ENCODE measurements at places on chromosomes 4 and X.

DNA sequence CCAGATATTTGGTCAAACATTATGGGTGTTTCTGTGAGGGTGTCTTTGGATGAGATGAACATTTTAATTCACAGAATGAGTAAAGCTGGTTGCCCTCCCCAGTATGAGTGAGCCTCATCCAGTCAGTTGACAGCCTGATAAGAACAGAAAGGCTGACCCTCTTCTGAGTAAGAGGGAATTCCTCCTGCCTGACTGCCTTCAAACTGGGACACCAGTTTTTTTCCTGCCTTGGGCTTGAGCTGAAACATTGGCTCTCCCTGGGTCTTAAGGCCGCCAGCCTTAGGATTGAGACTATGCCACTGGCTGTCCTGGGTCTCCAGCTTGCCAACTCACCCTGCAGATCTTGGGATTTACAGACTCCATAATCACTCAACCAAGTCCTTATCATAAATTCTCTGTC, 14.5 kb upstream of the MAML3 start:
- DNase-seq: no peak

DNA sequence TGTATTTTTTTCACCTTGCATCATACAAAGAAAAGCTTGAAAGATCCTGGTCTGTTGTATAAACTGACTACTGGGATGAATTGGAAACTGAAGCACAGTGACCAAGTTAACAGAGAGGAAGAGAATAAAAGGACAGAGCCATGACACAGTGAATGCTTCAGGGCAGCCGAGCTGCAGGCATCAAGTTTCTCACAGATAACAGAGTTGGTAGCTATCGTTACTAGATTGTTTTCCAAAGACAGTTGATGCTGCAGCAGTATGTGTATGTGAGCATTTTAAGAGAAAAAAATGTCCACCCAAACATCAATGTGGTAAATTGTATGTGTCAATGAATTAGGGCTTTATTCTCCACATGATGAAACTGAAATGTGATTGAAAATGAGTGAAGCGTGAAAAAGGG, 1032.7 kb downstream of the ADGRL3 start:
- DNase-seq: no peak

DNA sequence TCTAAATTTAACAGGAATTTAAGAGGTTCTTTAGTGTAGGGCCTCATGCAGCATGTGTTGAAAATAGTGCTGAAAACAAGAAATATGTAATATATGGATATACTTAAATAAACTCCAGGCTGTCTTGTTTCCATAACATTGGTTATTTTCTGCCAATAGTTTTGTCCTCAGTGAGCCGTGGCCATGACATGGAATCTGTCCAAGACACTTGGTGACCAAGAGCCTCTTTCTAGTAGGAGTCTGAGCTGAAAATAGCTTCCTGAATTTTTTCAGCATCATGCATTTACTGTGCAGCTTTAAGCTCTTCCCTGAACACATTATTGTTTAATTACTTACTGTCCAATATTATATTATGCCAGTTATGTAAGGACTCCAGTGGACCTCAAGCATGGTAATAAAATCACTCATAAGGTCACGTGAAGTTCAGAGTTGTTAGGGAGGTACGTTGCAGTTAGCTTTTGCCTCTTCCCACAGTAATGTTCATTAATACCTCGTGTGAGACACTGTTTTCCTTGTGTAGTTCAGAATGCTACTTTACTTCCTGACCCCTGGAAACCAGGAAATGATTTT, 488.2 kb downstream of the GRID2 start:
- no peak for DNase-seq

- DNase-seq: no peak
Measured at GRCh38 chr4:25863831-25864418, 1.1 kb upstream of the SEL1L3 start.

DNA sequence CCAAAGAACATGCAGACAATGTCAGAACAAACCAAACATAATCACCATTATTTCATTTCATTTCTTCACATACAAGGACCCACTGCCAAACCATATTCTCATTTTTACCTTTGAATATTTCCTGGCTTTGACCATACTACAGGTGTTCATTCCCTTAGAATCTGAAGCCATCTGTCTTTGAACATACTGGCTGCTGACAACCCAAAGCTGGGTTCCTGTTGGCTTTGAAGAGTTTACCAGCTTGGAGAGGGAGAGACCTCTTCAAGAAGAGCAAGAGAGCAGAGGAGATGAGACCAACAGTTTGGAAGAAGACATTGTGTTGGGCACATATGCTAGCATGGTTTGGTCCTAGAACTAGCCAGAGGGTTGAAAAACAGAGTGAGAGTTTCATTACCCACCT, 145.6 kb upstream of the KCNIP4 start:
- DNase-seq: no peak

- no peak for DNase-seq
Measured at GRCh38 chrX:132033166-132033565, 10.1 kb downstream of the STK26 start.

DNA sequence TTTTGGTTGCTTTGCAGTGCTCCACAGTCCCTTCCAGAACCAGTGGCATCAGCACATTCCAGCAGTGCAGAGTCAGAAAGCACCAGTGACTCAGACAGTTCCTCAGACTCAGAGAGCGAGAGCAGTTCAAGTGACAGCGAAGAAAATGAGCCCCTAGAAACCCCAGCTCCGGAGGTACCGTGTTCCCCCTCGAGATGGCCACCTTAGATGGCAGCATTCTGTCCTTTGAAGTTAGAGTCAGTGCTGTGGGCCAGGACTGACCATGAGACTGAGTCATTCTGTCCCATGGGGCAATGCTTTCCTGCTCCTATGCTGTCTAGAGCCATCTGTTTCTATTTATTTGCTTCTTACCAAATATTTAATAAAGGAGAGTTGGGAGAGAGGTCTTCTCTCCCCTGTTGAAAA, 112.3 kb downstream of the KLHL8 start:
- DNase-seq: no peak

DNA sequence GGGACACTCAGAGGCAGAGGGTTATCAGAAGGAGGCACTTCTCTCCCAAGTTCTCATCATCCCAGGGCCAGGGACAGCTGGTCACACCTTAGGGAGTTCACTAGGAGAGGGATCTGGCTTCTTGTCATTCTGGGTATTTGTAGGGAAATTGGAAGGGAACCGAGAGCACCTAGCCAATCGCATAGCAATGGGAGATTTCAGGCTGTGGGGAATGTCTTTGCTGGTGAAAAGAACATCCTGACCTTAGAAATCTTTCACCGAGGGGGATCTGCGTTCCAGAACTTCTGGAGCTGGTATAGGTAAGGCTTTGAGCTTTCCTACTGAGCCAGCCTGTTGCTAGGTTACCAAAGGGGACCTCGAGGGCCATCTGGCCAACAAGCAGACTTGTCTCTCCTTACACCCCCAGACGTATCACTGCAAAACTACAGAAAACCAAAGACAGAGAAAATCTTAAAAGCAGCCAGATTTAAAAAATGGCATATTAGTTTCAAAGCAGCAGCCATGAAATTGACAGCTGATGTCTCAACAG, 6.8 kb downstream of the HTT-AS start:
- no peak for DNase-seq

DNA sequence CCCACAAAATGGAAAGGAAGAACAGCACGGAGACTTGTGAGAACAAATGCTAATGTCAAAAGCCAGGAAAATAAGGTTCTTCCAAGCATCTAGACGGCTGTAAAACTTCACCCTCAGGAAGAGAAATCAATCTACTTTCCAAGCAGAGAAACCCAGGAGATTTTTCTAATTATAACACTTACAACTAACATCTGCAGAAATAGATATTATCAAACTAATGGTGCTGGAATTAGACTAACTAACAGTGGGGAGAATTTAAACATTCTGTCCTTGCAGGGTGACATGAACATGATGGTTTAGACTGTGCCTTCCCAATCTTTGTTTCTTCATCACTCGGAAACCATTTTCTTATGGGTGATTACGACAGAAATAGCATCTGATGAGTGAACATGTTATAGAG, 40.3 kb downstream of the SOD3 start:
- no peak for DNase-seq

DNA sequence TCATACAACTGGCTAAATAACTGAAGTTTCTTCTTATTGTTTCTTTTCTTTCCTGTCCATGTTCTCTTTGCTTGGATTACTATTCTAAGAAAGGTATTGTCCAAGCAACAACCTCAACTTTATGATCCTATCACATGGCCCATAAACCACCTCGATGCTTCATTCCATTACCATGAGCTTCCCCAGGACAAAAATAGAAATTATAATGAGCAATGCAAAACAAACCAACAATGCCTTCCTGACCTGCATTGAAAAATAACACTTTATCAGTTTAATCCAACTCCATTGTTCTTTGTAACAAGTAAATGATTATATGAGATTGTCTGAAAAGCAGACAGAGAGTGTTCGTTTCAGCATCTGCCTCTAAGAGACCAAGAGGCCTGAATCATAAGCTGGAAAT, 148.8 kb downstream of the HS6ST2 start:
- DNase-seq: no peak

DNA sequence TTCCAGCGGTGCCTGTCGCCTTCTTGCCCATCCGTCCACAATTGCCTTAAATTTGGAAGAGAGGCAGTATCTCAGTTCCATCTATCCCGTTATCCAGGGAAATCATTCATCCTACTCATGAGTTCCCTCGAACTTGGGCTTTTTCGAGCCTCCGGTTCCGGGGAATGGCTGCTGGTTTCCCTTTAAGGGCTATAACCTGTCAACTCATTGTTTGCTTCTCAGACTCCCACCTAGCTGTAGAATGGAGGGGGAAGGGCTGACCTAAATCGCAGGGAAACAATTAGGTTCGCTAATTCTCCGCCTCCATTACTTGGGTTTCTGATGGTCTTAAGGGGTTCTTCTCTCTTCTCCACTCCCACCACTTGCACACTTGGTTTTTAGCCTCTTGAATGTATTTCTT, 1.2 kb downstream of the UCHL1 start:
- no peak for DNase-seq

DNA sequence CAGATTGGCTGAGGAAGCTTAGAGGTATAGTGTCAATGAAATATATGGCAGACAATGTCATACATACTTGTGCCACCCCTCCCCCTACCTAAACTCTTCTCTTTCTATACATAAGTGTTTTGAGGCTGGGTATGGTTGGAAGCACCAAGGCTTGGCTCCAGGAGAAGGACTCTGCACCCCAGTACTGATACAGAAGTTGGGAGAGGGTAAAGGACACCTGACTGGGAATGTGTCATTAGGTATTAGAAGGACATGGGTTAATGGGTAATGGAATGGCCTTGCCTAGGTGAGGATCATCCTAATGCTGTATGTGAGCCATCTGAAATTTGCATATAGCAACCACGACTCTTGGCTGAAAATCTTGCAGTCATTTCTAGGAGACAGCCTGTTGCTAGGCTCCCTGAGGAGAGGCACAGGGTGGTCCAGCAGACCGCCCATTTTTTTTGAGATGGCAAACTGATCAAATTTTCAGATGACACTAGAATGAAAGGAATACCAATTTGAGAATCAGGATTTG, 26.8 kb upstream of the AP1S2 start:
- DNase-seq: no peak

DNA sequence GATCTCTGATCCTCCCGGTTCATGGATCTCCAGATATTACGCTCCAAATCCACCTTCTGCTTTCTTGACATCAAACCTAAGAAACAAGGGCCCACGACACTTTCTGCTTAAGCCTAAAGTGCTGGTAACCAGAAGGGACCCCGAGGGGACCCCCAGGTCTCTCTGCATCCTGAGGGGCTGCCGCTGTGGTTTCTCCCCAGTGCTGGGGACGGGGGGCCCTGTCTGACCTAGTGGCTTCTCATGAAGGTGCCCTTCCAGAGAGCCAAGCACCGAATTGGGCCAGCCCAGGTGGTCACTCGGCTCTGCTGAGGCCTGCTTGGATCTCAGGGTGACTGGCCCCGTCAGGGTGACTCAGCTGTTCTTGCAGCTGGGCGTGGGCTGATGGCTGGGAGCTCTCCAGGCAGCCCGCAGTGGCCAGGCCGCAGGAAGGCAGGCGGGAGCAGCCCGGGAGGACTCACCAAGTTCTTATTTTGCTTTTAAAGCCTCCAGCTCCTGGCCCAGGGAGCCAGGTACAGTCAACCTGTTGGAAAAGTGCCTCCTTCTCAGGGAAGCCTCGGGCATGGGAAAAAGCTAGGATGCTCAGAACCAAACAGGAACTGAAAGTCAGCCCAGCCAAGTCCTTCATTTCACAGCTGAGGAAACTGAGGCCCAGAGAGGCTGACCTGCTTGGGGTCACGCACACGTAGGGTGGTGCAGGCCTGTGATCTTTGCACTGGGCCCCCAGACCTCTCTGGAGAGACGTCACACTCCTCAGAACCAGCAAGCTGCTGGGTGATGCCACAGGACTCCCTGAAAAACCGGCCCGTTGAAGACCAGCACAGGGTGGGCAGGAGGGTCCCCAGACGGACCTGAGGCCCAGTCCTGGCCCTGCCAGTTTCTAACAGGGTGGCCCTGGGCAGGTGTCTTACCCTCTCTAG, 16.7 kb downstream of the BLOC1S4 start:
- DNase-seq: no peak

GRCh38 chr4:118059397-118059796, 25.1 kb downstream of the NDST3 start:
- no peak for DNase-seq

GRCh38 chr4:147846318-147847155, 114.6 kb downstream of the ARHGAP10 start:
- no peak for DNase-seq

DNA sequence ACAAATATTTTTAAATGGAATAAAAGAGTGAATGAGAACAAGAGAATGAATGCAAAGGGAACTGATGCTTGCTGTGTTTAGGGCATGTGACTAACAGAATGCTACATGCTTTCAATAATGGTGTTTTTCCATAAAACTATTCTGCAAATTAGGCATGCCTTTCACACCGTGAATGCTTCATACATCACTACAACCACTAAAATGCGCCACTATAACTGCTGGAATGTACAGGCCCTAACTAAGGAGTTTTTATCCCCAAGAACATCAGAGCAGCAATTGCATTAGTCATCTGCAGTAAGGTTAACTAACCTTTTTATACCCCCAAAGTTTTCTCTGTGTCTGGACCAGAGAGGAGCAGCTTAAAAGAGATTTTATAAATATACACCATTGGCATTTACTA, 190.4 kb downstream of the ARAP2 start:
- DNase-seq: no peak

DNA sequence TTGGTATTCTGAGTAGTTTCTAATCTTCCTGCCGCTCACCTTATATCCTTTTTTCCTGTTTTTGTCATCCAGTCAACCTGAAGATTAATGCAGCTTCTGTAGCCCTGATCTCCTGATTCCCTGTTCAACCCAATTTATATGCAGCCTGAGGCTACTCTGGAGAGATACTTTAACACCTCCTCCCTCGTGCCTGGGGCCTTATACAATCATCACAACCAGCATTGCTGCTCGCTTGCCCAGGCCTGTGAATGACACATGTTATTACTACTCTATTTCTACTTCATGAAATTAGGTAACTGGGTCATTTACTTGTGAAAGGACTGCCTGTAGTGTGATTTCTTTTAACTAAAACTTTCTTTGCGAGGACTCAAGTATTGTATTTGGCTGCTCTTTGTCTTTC, 33.7 kb upstream of the WDR17 start:
- DNase-seq: no peak

- DNase-seq: no peak
Measured at GRCh38 chrX:44344194-44344593, 722 bp upstream of the EFHC2 start.
